ENCODE measurements at places on chromosomes 3 and 15.

GRCh38 chr15:76962337-76963013 lies 30.9 kb downstream of the RCN2 start:
- DNase-seq = no peak

DNA sequence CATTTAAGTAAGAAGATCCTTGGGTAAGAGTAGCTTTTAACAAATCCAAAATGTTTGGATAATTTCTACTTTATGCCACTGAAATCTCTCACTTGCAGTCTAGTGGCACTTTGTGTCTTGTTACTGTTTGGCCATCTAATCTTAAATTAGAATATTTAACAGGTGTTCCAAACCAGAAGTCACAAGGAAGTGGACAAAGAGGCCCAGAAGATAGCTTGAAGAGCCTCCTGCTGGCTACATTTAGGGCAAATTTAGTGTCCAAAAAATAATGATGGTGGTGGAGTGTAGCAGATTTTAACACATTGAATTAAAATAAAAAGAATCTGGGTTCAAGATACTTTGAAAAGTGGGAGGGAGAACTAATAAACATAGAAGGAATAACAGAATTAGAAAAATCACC lies 172.2 kb downstream of the GHSR start:
- no peak for DNase-seq

DNA sequence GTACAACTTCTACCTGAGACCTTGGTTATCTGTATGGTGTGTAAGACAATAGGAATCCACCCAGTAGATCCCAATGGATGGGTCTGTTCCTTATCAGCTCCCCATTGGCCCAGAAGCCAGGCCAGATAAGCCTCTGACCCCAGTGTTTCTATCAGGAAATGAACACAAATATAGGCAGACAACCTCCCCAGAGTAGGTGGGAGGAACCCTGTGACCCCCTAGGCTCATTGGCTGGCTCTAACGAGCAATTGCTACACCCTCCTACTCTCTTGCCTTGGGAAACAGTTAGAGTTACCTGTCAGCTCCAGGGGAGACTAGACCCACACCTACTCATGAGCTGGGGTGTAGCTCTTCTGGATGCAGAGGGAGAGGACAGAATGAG lies 299.9 kb downstream of the UACA start:
- DNase-seq = no peak

DNA sequence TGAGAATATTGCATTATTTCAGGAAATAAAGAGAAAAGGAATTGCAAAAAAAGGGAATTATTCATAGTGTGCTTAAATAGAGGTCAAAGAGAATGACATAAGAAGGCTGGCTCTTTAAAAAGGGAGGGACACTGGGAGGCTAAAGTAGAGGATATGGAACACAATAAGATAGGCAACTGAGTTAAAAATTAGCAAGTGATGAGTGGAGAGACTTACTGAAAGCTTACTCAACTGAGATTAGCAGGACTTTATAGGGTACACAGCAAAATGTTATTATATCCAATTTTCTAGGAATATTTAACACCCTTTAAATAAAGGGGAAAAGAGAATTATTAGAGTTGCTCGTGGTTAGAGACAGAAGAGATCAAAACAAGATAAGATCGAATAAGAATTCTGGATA lies 375.2 kb downstream of the LSAMP start:
- DNase-seq = no peak

GRCh38 chr15:67170143-67170925 lies 84.1 kb downstream of the AAGAB start:
- no peak for DNase-seq

- no peak for DNase-seq
These were observed 25.6 kb upstream of the TEX9 start for GRCh38 chr15:56339594-56339993.

GRCh38 chr3:4812591-4812990 lies 166.6 kb upstream of the BHLHE40 start:
- no peak for DNase-seq

DNA sequence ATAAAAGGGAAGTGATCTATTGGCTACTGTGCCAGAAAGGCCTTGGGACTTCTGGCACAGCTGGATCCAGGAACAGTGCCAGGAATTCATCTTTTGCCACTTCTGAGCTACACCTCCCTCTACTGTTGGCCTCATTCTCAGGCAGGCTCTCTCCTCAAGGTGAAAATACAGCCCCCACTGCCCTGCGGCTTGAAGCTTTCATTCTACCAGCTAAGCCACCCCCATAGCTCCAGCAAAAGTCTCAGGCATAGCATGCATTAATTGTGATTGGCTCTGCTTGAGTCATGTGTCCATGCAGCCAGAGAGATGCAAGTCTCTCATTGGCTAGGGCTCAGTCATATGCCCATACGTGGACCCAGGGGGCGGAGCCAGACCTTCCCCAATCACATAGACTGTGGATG lies 142.4 kb downstream of the TPRA1 start:
- DNase-seq = no peak

Measured in NCI-H2227 treated with DMSO at 0.1 percent for 48 hours (cell line).